ENCODE measurements at places on chromosomes 2 and 18.

DNA sequence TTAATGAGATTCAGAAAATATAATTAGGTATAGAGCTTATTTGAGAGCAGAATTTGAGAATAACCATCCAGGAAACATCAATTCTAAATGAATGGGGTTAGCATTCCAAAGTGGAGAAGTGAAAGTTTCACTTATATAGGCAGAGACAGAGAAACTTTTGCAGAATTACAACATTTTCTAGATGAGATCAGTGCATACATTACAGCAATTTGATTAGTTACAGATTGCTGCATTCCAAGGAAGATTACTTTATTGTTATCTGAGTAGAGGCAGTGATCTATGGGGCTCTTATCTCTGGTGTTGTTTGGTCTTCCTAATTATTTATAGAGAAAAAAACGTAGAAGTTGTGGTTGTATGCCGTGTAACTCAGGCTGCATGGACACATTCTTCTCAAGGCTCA lies 373.8 kb upstream of the SYT4 start:
- DNase-seq, result no peak

GRCh38 chr2:1727101-1727771 lies 17.1 kb downstream of the PXDN start:
- DNase-seq, result no peak

- DNase-seq, result no peak
Measured at GRCh38 chr2:61210332-61210981, 48.5 kb downstream of the C2orf74 start.

- DNase-seq, result no peak
Measured at GRCh38 chr2:230739961-230740360, 27.3 kb downstream of the CAB39 start.

- no peak for DNase-seq
Measured at GRCh38 chr2:212595036-212595654, 56.5 kb upstream of the ERBB4 start.

- no peak for DNase-seq
Measured at GRCh38 chr2:170284205-170284604, 106.3 kb downstream of the MYO3B start.

DNA sequence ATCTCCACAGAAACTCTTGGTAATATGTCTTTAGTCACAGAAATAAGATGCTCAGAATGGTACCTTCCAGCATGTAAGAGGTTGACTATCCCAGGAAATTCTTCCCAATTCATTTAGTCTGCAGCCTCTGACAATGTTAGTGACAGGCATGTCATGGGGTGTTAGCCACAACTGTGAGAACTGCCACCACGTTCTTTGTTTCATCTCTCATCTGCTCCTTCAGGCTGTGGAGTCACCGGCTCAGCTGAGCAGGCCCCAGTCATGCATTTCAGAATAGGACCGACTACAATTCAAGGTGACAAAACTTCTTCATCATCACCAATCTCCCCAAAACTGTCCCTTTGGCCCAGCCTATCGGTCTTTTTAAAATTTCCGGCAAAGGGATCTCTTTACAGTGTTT lies 167.5 kb downstream of the AKAIN1 start:
- no peak for DNase-seq

GRCh38 chr2:170101789-170102188 lies 76.2 kb upstream of the MYO3B start:
- no peak for DNase-seq

- no peak for DNase-seq
Measured at GRCh38 chr18:40380686-40381439, 1574.2 kb upstream of the PIK3C3 start.

All from GM12891 (cell line).